ENCODE measurements at places on chromosomes 3 and 15. TPM values are rescaled to one million over a fixed set of nuclear protein-coding genes. Genes with fewer than 3 reads are reported as not detected.

GRCh38 chr15:92714477-92715401 is 59.2 kb upstream of the FAM174B start:
- no peak overlapping the region for H3K27ac ChIP-seq
- H3K4me3 ChIP-seq: peak overlapping the region; percentile 92
- no peaks in the 10 kb centered on the region for H3K36me3 ChIP-seq
- peaks cover 43% of the 10 kb centered on the region for H3K27me3 ChIP-seq

DNA sequence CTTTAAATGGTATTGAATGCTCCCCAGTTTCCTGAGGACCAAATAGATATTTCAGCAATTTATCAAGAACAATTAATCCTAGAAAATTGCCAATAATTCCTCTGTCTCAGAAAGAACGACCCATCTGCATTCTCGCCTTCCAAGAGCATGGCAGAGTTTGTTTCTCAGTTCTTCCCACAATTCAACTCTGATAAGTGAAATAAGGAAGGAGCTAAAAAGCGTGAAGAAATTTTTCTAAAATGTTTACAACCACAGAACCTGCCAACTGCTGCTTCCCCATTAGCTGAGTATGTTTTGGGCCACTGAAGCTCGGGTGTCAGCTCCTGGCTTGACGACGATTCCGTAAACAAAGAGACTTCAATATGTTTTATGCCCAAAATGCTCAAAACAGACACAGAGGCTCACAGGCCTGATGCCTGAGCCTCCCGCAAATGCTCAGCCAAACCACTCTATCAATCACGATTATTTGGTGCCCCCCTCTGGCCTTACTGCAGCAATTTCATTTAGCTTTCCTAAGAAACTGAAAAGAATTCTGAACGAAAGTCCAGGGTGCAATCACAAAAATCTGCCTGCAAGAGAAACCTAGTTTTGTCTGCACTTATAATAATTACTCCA is 259.2 kb upstream of the CCDC54 start:
- H3K27me3 ChIP-seq: no peaks in the 10 kb centered on the region
- DNase-seq: peak; percentile 86
- no peak overlapping the region for H3K4me3 ChIP-seq
- H3K36me3 ChIP-seq: no peaks in the 10 kb centered on the region
- no peak overlapping the region for H3K27ac ChIP-seq

DNA sequence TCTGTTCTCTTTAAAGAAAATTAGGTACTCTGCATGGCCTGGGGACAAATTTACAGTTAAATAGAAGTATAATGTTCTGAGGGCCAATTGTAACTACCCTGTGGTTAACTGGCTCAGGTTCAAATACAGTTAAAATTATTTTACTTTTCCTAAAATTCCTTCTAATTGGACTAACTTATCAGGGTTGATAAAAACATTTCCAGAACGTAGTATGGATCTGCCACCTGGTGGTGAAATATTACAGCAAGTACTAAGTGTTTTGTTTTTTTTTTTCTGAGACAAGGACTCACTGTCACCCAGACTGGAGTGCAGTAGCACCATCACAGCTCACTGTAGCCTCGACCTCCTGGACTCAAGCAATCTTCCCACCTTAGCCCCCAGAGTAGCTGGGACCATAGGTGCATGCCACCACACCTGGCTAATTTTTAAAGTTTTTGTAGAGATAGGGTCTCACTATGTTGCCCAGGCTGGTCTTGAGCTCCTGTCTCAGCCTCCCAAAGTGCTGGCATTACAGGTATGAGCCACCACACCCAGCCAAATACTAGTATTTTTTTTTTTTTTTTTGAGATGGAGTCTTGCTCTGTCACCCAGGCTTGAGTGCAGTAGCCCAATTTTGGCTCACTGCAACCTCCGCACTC is 29.2 kb downstream of the NEO1 start:
- H3K4me3 ChIP-seq: no peak overlapping the region
- peak; percentile 74 for DNase-seq
- no peaks in the 10 kb centered on the region for H3K27me3 ChIP-seq
- H3K4me1 ChIP-seq: peaks cover 11% of the 10 kb centered on the region
- no peak overlapping the region for H3K27ac ChIP-seq
- no peaks in the 10 kb centered on the region for H3K36me3 ChIP-seq

- 0 out of 2 replicates have a peak overlapping the region, but pooled peaks have one; percentile 3 for H3K27ac ChIP-seq
- H3K4me1 ChIP-seq: peaks cover 14% of the 10 kb centered on the region
- no peak overlapping the region for H3K4me3 ChIP-seq
- no peaks in the 10 kb centered on the region for H3K27me3 ChIP-seq
- no peaks in the 10 kb centered on the region for H3K36me3 ChIP-seq
Measured at GRCh38 chr3:176663837-176664831, 533.1 kb downstream of the TBL1XR1 start.

PLA2G4D gene
- total RNA-seq: not detected

CEP19 gene
- total RNA-seq: 2.3 TPM

All from GM23338 (cell line).